A673 (cell line): ENCODE measurements at places on chromosomes 16 and 17.

DNA sequence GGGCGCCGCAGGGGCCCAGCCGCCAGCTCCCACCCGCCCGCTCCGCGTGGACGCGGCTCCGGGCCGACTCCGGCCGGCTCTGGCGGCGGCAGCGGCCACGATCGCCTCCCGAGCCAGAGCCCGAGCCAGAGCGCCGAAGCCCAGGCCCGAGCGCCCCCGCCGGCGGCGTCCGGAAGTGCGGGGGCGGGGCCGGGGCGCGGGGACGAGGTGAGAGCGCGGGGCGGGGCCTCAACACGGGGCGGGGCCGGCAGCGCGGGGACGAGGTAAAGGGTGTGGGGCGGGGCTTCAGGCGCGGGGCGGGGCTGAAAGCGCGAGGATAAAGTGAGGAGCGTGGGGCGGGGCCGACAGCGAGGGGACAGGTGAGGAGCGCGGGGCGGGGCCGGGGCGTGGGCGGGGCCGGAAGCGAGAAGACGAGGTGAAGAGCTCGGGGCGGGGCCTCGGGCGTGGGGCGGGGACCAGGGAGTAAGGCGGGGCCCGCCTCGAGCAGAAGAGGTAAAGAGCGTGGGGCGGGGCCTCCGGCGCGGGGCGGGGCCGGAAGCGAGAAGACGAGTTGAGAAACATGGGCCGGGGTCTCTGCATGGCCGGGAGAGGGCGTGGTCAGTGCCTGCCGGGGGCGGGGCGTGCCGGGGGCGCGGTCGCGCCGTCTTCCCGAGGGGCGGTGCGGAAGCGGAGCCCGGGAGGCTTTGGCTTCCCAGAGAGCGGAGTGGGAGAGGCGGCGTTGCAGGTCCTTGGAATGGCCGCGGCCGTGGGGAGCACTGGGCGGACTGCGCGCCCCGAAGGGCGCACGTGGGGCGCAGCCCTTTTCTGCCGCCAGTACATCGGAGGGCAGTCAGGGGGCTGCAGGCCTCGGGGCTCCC lies at the start of gene AXIN1:
Gene AXIN1 (minus strand): TSS at position 177 of the 857 bp plus-strand sequence. CDS start 5,698 bp downstream, outside the sequence.
- peak; percentile 98 for DNase-seq

DNA sequence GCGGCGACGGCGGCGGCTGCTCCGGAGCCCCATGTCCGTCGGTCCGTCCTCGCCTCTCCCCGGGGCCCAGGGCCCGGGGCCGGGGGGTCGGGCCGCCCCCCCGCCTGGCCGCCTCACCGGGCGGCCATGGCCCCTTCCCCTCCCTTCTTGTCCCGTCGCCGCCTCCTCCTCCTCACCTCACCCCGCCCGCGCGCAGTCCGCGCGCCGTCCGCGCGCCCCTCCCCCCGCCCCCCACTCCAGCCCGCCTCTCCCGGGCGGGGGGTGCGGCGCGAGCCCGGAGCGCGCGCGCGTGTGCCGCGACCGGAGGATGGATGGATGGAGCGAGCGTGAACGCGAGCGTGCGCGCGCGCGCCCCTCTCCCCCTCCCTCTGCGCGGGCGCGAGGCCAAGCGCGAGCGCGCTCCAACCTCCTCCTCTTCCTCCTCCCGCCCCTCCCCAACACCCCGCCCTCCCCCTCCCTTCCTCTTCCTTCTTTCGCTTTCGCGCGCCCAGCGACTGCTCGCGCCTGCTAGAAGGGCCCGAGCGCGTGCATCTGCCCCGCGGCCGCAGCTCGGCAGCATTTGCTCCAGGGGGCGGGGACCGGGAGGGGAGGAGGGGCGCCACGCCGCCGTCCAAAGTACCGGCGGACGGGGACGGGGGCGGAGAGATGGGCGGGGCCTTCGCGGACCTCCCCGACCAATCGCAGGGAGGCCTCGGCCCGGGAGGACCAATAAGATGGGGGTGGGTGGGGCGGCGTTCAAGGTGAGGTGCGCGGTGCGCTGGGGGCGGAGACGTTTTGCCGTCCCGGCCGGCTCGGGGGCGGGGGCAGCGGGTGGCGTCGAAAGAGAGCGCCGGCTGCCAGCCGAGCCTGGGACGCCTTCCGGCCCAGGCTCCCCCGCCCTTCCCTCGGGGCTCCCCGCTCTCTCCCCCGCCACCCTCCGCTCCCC lies at the start of gene ATXN7L3:
Gene ATXN7L3 (minus strand): TSS at position 332 of the 925 bp plus-strand sequence. CDS start 1,814 bp downstream, outside the sequence.
- DNase-seq: peak; percentile 96

- no peak for DNase-seq
These were observed 31.8 kb downstream of the MRM1 start for GRCh38 chr17:36632916-36633771.

DNA sequence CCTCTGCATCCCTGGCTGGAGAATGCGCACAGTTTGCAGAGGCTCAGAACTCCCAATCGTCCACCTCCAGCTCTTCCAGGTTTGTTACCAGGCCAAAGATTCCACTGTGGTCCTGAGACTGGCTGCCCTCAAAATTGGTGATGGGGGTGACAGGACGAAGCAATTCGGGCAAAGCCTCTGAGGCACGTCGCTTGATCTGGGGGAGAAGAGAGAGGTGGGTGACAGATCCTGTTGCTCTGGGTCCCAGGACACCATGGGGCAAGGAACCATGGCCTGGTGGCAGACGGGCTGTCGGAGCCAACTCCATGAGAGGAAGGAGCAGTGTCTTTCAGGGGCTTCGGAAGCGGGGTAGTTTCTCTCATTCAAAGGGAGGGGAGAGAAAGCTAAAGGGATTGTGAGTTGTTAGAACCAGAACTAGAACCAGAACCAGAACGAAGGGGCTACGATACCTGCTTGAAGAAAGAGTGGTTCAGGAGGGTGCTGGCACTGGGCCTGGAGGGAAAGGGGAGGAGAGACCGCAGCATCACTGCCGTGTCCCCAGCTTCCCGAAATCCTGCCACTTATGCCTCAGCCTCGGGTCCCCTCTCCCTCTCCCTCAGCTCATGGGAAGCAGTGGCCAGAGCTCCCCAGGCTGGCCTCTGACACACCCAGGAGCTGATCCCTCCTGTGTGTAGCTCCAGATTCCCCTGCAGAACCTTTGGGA lies 3.8 kb upstream of the LIMD2 start:
- no peak for DNase-seq

GRCh38 chr16:50146479-50147435 lies 6.3 kb upstream of the TENT4B start:
- DNase-seq: peak; percentile 49

DNA sequence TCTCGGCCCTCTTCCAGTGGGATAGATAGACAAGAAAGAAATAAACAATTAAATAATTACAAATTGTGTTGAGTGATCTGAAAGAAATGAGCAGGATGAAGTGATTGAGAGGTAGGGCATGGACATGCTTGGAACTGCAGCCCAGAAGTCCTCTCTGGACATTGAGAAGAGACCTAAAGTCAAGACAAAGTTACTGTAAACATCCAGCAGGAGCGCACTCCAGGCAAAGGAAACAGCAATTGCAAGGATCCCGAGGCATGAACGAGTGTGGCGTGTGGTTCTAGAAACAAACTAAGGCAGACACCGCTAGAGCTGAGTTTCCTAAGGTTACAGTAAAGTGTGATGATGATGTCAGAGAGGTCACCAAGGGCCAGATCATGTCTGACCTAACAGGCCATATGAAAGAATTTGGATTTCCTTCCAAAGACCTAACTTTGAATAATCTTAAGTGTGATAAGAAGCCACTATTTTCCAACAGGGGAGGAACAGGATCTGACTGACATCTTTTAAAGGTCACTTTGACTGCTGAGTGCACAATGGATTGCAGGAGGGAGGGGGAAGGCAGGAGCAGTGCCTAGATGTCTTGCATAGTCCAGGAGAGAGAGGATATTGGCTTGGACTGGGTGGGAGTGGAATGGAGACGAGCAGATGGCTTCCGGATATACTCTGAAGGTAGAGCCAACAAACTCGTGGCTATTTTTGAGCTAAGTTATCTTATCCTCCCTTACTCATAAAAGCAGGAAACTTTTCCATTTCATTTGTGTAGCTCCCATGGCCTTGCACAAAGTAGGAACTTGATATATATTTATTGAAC lies 19.0 kb downstream of the ABCC12 start:
- no peak for DNase-seq

- no peak for DNase-seq
These were observed 238.8 kb downstream of the STX8 start for GRCh38 chr17:9336817-9337216.

- peak; percentile 98 for DNase-seq
These were observed 959 bp upstream of the ANKRD13B start for GRCh38 chr17:29591737-29592608.

DNA sequence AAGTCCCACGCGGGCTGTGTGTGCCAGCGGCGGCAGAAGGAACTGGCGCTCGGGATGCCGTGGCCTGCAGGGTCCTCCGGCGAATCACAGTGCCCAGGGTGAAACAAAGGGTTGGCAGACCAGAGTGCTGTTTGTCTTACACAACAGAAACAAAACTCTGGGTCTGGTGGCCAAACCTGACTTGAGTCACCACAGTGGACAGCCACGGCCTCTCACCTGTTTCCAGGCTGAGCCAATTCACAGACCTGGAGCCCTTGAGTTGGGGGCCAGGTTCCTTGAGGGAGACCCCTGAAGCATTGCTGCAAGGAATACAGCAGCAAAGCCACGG lies 2.1 kb upstream of the CHMP6 start:
- DNase-seq: no peak

GRCh38 chr16:83159049-83159448 lies 532.3 kb downstream of the CDH13 start:
- DNase-seq: no peak

- DNase-seq: no peak
These were observed 8.9 kb downstream of the MPP2 start for GRCh38 chr17:43898446-43898845.

GRCh38 chr16:4142268-4142667 lies 26.0 kb upstream of the ADCY9 start:
- DNase-seq: no peak

GRCh38 chr16:49016461-49016860 lies 265.2 kb downstream of the CBLN1 start:
- no peak for DNase-seq

- no peak for DNase-seq
These were observed 119.2 kb upstream of the C17orf78 start for GRCh38 chr17:37256627-37257026.

GRCh38 chr17:56540836-56541235 lies 52.7 kb upstream of the NOG start:
- no peak for DNase-seq

DNA sequence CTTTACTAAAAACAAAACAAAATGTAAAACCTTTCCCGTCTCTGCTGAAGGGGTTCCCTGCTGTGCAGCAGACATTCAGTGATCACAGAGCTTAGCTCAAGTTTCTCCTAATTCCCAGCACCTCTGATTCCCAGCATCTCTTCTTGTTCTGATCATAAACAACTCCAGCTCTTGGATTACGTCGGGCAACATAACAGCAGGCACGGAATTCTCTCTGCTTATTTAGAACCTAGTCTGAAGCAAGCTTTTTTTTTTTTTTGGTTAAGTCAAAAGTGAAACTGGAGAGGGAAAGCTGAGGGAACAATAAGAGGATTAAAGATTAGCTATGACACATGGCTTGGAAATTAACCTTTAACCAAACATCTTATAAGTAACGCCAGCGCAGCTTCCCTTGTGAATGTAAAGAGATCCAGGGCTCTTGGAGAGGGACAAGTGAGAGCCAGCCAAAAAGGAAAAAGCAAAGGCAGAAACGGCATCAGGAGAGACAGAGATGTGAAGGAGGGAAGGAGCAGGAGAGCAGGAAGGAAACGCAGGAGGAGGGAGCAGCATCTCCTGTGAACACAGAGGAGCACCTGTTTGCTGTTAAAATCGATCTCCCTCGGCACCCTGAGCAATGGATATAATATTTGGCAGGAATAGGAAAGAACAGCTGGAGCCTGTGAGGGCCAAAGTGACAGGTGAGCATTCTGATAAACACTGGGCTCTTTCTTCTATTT lies at the start of gene BCO1:
Gene BCO1 (plus strand): TSS at position 394 of the 716 bp plus-strand sequence. CDS start 220 bp downstream, at position 614.
- peak; percentile 75 for DNase-seq
